ENCODE measurements at places on chromosomes 1 and 21.
A peak's percentile ranks its signal among the peaks of the same experiment; 100 is the strongest.

DNA sequence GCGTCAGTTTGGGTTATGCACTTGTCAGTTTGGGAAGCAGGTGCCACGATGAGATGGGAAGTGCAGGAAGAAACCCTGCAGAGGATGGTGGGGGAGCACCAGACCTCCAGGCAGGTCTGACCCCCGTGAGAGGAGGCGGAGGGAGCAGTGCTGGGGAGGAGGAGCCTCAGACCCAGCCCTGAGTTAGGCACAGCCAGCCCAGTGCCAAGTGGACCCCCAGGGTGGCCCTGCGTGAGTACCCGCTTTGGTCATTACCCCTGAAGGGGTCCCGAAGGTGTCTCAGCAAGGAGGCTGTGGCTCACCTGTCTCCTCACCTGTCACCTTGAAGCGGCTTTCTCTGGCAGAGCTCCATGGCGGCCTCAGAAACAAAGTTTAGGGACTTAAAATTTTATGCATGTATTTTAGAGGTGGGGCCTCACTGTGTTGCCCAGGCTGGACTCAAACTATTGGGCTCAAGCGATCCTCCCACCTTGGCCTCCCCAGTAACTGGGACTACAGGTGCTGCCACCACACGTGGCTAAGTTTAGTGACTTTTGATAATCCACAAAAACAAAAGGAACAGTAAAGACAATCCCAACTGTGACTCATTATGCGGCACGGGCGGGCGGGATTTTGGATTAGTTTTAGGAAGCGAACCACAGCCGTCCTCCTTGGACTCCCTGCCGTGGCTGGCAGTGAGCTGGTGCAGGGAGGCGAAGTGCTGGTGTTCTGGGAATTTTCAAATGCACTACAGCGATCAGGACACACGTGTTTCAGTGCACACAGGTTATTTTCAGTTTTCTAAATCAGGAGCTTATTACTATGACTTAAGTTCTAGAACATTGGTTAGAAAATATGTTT is 4.7 kb downstream of the AGPAT3 start:
- DNase-seq = no peak

- DNase-seq = no peak
Observed at GRCh38 chr1:56099766-56100265, 479.5 kb downstream of the PLPP3 start.

GRCh38 chr1:31767225-31767624 is 3.1 kb upstream of the ADGRB2 start:
- no peak for DNase-seq

- DNase-seq = no peak
Observed at GRCh38 chr1:9395018-9395417, 102.3 kb downstream of the SPSB1 start.

- no peak for DNase-seq
Observed at GRCh38 chr1:17587693-17588047, 48.2 kb downstream of the ARHGEF10L start.

DNA sequence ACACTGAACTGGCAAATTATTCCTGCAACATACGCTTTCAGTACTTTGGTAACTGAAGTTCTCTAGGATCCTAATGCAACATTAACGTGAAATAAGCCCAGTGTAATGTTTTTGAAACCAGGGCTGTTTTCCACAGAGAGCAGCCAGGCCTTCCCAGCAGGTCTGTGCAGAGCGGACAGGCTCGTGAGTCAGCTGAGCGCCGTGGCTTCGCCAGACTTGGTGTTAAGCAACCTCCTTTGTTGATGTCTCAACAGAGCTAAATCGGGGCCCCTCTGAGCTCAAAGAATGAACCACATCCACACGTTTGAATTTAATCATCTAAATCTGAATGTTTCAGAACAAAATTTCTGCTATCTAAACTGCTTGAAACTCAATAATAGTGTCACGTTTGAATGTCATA is 181.8 kb upstream of the FMN2 start:
- DNase-seq = no peak

- peak; percentile 42 for DNase-seq
Observed at GRCh38 chr1:9490605-9491339, 48.5 kb upstream of the SLC25A33 start.

DNA sequence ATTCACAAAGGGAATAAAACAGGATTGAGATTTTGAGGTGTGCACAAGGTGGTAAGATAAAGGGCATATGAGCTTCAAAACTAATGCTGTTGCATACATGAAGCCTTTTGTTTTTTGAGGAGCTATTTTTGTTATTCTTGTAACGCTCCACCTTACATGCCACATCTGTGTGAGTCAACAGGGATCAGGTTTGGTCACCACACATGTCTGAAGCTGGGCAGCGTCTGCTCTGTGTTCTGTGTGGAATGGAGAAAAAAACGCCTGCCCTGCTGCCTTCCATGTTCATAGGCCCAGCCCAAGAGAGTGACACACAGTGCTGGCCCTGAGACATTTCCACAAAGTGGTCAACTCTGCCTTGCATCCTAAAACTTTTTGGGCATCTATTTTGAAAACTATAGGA is 67.7 kb downstream of the MPZL1 start:
- no peak for DNase-seq

GRCh38 chr1:167173516-167174184 is 47.0 kb upstream of the POU2F1 start:
- DNase-seq = no peak

DNA sequence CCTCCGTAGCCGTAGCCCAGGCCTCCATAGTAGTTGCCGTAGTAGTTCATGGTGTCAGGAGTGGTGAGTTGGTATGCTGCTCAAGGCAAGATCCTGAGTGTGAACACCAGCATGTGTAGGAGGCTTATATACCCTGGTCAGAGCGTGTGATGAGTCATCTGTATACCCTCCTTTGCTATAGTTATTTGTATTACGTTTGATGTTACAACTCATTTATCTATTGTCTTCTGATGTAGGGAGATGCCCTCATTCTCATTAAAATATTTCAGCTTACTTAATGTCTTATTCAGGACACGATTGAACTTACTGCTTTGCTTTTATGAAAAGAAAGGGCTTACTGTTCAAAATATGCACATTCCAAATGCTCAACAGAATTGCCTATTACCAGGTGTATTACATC is at the start of gene KRTAP19-5:
TSS of gene KRTAP19-5 (minus strand) at position 101 of the 400 bp plus-strand sequence. CDS start at position 50, 51 bp downstream.
- no peak for DNase-seq

DNA sequence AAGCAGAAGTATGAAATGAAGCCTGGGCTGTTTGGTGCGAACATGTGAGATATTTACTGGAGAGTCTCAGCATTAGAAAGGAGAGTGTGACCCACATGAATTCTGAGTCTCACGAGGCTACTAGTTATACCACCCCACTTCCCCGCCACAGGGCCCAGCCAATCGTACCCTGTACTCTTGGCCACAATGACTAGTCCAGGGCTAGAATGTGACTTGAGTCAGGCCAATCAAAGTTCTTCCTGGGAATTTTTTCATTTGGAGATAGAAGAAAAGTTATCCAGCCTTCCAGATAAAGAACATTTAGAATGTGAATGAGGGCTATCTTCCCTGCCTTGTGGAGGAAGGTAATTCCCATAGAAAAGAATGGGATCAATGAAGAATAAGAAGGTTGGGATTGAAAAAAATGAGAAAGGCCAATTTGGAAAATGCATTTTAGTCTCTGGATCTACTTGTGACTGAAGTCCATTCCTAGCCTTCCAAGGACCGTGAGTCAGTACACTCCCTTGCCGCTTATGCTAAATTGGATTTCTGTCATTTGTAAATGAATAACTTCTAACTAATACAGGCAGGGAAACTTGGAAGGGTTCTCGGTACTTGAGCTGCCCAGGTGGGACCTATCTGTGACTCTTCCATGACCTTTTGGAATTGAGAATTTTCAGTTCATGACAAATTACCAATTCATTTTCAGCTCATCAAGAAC is 12.3 kb upstream of the RIMKLA start:
- DNase-seq = no peak

- DNase-seq = no peak
Observed at GRCh38 chr1:174841747-174842146, 158.0 kb upstream of the CACYBP start.

- DNase-seq = no peak
Observed at GRCh38 chr1:203661572-203661971, 34.9 kb downstream of the ATP2B4 start.

DNA sequence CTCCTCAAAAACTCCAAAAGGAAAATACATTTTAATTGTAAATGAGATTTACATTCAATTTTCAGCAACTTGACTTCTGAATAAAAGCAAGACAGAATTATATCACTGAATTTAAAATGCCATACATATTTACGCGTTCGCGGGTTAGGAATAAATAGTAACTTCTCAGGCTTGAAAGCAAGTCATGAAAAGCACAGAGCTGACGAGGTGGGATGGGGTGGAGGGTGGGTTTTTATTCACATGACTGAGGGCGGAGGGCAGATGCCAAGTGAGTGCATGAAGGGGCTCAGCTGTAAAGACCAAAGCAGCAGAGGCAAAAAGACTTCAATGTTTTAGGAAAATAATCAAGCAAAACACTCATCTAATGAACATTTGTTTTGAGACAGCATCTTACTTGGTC is 5.7 kb downstream of the CEP104 start:
- no peak for DNase-seq

DNA sequence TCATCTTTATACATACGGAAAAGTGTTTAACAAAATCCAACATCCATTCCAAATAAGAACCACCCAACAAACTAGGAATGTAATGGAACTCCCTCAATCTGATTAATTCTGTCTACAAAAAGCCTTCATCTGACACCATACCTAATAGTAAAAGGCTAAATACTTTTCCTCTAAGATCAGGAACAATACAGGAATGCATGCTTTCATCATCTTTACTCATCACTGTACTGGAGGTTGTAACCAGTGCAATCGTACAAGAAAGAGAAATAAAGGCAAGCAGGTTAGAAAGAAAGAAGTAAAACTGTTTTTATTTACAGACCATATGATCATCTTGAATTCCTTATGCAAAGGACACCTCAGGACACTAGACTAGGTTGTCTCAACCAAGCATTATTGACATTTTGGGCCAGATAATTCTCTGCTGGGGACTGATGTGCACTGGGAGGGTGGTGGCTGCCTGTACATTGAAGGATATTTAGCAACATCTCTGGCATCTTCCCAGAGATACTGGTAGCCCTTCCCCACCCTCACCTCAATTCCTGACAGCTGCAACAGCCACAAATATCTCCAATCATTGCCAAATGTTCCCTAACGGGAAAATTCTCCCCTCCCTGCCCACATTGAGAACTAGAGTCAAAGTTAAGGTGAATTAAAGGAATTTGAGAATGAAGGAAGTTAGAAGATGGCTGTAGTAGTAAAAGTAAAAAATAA is 30.6 kb upstream of the INSL5 start:
- DNase-seq = no peak

- DNase-seq = no peak
Observed at GRCh38 chr21:30044447-30045064, 104.8 kb upstream of the GRIK1 start.

DNA sequence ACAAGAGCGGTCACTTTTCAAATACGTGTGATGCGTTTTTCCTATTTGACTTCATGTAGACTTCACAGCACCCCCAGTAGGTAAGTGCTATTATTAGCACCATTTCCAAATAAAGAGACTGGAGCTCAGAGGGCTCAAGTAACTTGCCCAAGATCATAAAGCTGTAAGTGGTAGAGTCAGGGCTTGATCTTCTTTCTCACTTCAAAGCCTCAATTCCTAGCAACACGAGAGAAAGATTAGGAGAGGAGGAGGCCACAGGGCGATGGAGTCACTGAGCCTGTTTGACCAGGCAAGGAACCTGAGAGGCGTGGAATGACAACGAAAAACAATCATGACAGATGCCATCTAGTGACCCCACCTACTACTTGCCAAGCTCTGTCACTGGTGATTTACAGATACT is 181.0 kb downstream of the FOXD2 start:
- no peak for DNase-seq

- no peak for DNase-seq
Observed at GRCh38 chr1:190377294-190377693, 100.4 kb downstream of the BRINP3 start.

DNA sequence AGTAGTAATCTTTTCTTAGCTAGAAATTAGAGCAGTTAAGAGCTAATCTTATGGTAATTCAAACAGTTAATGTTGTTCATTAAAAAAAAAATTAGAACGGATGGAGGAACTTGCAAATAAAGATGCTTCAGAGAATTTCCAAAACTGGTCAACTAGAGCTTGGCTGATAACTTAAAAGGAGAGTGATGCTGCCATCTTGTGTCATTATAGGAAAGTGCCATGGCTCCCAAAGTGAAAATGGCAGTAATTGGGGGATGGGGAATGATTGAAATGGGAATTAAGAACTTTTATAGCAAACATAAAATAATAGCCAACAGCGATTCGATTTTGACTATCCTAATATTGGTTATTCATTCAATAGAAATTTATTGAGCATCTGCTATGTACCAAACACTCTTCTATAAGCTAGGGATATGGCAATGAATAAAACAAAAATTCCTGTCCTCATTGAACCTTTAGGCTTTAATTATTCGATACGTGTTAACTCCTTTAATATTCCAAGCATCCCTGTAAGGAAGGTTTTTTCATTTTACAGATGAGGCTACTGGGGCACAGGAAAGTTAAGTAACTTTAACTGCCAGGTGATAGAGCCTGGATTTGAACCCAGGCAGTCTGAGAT is 5.7 kb upstream of the PLPP3 start:
- DNase-seq = peak; percentile 57

DNA sequence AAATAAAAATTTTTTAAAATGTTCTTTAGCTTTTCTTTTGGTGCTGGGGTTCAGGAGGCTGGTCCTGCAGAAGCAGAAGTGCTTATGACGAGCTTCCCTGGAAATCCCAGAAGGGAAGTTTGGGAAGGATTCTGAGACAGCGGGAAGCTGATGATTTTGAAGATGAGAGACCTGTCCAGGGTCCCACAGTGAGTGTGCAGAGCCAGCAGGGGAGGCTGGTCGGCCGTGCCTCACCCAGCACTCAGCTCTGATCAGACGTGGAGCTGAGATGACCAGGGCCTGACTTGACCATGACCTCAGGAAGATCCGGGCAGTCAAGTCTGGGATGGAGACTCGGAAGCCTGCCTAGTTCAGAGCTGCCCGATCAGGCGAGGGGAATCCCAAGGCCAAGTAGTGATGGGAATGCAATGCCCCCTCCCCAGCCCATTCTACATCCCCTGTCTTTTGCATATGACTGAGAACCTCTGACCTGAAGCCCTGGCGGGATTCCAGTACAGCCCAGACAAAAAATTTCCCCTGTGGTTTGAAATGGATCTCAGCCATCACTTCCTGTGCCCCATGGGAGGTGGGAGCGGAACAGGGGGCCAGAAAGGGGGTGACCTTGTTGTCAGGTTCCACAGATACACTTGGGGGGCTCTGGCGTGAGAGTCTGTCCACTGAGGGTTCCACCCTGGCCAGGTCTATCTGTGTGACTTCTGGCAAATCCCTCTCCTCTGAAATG is 96.8 kb upstream of the RUNX3 start:
- no peak for DNase-seq

Data from NCI-H2171 (cell line).